Upper lobe of left lung (tissue), 6 donors: ENCODE measurements at places on chromosomes 1 and 21.

- DNase-seq: peak; percentile 95
Measured at GRCh38 chr1:154870115-154870571, at the start of gene KCNN3. KCNN3 (minus strand) TSS chr1:154870281; CDS start chr1:154869964, 317 bp downstream.

DNA sequence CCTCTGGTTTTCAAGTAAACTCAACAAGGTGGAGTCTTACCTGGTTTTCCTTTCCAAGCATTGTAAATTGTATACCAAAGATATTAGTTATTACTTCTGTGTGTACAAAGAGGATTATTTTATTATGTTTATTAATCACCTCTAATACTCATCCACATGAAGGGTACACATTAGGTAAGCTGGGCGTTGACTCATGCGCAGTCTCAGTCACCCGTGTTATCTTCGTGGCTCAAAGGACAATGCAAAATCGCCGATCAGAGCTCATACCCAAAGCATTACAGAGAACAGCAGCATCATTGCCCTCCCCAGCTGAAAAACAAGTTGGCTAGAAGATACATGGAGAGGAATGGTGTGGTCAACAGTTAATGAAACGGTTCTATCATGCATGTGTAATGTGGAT, 148.7 kb downstream of the NR5A2 start:
- no peak for DNase-seq

GRCh38 chr21:46459356-46460112, 843 bp downstream of the DIP2A start:
- DNase-seq: peak; percentile 72

GRCh38 chr1:51760872-51761271, 117.7 kb downstream of the NRDC start:
- no peak for DNase-seq

DNA sequence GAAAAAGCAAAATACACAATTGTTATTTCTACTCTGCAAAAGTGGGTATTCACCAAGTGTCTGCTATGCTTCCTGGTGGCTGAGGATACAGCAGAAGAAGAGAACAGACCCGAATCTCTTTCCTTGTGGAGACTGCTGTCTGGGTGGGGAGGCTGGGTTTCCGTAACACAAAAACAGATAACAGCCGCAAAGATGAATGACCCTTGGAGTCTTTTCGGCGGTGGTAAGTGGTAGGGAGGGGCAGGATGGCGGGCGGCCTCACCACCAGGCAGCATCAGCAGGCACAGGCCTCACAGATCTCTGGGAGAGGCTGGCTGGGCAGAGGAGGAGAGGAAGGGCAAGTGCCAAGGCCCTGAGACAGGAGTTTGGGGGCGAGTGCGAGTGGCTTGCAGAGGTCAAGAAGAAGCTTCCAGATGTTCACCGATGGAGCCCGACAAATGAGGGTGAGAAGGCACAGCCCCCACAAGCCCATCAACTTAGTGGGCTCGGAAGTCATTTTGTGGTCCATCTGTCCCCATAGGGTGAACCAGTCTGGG, 164.2 kb downstream of the RHOU start:
- no peak for DNase-seq

DNA sequence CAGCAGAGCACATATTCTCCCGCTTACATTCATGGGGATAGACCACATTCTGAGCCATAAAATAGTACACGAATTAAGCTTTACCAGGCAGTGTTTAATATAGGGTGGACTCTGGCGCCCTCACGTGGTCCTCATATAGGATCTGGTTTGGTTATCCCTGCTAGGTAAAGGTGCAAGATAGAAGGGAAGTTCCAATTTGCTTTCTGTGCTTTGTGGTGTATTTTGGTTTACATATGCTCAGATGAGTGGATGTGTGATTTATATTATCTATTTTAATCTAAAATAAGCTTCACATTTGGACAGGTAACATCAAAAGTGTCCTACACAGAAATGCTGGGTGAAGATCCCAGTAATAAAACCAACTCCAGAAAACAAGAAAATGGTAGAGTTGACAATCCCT, 3.6 kb downstream of the CR1 start:
- no peak for DNase-seq

DNA sequence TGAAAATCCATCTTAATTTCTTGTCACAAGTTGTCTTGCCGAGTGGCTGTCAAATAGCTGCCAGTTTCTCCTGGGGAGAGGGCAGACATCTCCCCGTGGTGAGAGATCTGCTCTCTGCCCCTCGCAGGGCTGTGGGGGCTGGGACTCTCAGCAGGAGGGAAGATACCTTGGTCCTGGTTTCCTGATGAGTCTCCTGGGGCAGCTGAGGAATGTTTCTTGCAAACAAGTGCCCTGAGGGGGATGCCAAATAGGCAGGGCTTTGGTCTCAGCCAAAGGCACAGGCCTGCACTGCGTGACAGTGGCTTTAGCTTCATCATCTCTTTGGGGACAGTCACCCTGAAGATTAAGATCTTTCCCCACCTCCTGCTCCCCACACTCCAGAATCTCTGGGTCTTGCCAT, 40.9 kb downstream of the SYT6 start:
- DNase-seq: no peak

GRCh38 chr1:86872086-86872485, 41.8 kb downstream of the SELENOF start:
- DNase-seq: no peak

DNA sequence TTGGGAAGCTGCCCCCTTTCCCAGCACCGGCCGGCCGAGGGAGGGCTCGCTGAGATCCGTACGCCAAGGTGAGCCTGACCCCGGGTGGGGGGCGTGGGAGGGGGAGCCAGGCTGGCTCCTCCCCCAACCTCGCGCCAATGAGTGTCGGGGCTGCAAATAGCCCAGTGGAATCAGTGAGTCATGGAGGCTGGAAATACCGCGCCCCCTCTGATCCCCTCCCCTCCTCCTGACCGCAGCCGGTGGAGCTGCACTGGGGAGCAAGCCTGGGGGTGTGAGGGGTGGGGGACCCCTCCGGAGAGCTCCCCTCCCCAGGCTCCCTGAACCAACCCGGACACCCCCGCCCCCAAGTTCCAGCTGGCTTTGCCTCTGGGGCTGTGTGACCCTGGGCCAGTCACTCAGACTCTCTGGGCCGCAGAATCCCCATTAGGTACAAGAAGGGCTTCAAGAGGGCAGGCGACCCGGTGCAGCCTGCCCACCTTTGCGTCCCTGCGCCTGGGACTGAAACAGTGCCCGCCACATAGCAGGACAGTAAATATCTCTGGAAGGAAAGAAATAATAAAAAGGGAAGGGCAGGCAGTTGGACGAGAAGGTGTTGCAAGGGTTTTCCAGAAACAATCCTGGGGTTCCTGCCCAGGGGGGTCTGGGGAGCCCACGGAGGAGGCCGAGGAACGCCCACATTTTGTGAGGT, 4.5 kb downstream of the HSPB7 start:
- DNase-seq: peak; percentile 42

GRCh38 chr1:116808200-116808847, 54.1 kb downstream of the CD2 start:
- DNase-seq: no peak

DNA sequence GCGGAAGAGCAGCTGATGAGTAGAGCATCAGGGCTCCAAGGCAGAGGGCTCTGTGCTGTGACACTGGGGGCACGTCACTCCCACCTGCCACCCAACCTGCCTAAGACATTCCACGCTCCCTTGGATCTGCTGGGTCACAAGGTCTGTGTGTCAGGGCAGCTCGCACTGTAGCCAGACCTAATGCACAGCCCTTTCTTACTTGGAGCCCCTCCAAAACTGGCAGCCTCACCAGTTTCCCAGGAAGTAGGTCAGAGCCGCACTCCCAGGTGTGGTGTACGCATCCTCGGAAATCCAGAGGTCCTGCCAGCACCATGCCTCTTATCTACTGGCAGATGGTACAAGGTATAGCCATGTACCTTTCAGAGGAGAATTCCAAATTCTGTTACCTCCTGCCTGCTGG, 22.3 kb downstream of the DMRTB1 start:
- DNase-seq: no peak

- DNase-seq: no peak
Measured at GRCh38 chr1:234315091-234315541, 58.1 kb upstream of the COA6 start.
